ENCODE measurements at places on chromosomes 12 and 14. TPM values are rescaled to one million over a fixed set of nuclear protein-coding genes. Genes with fewer than 3 reads are reported as not detected.

ZNF385A gene
- 10.5 TPM for total RNA-seq

DLGAP5 gene
- total RNA-seq = 13.7 TPM

RIMBP2 gene
- 5.8 TPM for total RNA-seq

REM2 gene
- not detected for total RNA-seq

PPP1R36 gene
- total RNA-seq = 0.89 TPM

DPPA3 gene
- not detected for total RNA-seq

KRT85 gene
- 98.6 TPM for total RNA-seq

GRCh38 chr12:6277982-6278438 lies 32.5 kb upstream of the PLEKHG6 start:
- no peak for DNase-seq

- no peak for DNase-seq
These were observed 21.7 kb downstream of the MGST1 start for GRCh38 chr12:16369156-16369555.

DNA sequence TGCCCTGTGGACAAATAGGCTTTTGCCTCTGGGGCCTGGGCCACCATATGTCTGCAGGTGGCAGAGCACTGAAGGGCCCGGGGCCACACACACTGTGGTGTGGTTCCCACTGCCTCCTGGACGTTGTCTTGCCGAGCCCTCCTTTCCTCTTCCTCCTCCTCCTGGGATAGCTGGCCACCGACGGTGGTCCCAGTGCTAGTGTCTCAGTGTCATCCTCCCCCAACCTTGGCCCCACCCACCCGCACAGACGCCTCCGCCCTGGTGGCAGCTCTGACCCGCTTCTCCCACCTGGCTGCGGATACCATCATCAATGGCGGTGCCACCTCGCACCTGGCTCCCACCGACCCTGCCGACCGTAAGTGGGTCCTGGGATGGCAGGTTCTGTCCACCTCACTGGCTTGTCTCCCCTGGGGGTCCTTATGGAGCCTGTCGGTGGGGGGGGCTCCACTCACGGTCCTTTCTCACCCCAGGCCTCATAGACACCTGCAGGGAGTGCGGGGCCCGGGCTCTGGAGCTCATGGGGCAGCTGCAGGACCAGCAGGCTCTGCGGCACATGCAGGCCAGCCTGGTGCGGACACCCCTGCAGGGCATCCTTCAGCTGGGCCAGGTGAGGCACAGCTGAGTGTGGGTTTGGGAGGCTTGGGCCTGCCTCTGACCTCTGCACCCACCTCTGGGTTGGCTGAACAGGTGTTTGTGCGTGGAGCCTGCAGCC lies 23.5 kb downstream of the HIP1R start:
- no peak for DNase-seq

- peak; percentile 18 for DNase-seq
These were observed 44.0 kb downstream of the ARMH4 start for GRCh38 chr14:58107947-58108552.

- no peak for DNase-seq
These were observed 52.0 kb upstream of the NTF3 start for GRCh38 chr12:5379749-5380496.

DNA sequence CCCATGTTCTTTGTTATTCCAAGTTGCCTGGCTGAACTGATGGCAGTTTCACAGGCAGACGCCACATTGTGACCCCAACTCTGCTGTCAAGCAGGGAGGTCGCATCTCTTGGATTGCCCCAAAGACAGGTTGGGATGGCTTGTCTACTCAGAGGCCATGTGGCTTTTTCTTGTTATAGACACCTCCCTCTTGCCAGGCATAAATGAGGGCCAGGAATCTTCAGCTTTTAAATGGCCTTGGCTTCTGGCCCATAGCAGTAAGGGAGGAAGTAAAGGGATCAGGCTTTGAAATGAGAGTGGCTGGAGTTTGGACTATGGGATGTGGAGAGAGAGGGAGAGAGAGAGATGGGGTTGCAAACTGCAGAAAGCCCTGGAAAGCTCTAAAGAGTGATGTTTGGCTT lies 215.0 kb downstream of the TBX5 start:
- no peak for DNase-seq

- no peak for DNase-seq
These were observed 77.8 kb downstream of the DIO2 start for GRCh38 chr14:80133457-80133856.

GRCh38 chr12:98594050-98594835 lies 757 bp downstream of the SLC25A3 start:
- DNase-seq = peak; percentile 20

- DNase-seq = peak; percentile 33
These were observed 195.2 kb upstream of the LRIG3 start for GRCh38 chr12:59115526-59115925.

Measured in skin of body (tissue), 3 donors.